Fibroblast of skin of left quadriceps (primary cell): ENCODE measurements at places on chromosomes 3 and 15.

DNA sequence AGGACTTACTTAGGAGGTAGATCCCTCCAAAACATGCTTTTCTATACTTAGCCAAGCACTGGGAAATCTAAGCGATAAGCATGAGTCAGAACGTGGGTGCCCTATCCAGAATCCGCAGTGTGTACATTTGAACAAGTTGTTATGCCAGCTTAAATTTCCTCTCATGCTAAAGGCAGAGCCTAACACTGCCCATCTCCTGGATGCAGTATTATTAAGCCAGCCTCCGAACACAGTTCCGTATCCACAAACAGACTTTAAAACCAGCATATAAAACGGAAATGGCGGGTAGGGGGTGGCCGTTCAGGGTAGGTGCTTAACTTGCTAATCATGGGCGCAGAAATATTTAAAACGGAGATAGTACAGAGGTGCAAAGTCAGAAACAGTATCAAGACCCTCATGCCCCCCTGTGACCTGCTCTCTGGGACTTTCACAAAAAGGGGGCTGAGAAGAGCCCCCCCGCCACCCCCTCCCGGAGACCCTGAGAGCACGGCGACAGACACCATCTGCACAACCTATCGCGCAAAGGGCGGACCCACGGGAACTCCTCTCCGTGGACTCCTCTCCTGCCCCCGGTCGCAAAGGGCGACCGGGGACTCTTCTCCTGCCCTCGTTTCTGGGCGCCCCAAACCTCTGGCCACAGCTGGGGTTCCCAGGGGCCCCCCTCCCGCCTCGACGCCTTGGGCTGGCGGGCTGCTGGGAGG, 889 bp upstream of the LRRIQ4 start:
- no peak for DNase-seq

- no peak for DNase-seq
These were observed 81.8 kb upstream of the UBE2E1 start for GRCh38 chr3:23723930-23724329.

- DNase-seq, result no peak
These were observed 9.9 kb upstream of the STRA6 start for GRCh38 chr15:74212494-74212893.

- peak; percentile 57 for DNase-seq
These were observed 32.9 kb downstream of the CD200R1L start for GRCh38 chr3:112813723-112814171.

DNA sequence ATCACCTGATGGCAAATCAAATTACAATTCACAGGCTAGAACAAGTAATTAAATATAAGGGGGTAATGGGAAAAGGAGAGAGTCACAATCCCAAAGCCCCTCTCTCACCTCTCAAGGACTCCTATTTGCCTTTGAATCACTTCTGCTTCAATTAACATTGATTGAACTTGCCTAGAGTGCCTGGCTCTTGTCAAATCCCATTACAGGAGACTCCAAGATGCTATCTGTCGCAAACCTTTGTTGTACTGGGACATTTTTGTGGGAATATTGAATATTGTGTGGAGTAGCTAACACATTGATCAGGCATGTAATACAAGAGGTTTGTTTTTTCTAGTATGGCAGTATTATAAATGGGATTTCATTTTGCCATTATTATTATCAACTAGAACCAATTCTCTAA, 412.8 kb upstream of the AZI2 start:
- DNase-seq, result no peak
